Left lobe of liver (tissue), 2 donors: ENCODE measurements at places on chromosomes 3 and 15. TPM values are rescaled to one million over a fixed set of nuclear protein-coding genes. Genes with fewer than 3 reads are reported as not detected.
A peak's percentile ranks its signal among the peaks of the same experiment; 100 is the strongest.

DNA sequence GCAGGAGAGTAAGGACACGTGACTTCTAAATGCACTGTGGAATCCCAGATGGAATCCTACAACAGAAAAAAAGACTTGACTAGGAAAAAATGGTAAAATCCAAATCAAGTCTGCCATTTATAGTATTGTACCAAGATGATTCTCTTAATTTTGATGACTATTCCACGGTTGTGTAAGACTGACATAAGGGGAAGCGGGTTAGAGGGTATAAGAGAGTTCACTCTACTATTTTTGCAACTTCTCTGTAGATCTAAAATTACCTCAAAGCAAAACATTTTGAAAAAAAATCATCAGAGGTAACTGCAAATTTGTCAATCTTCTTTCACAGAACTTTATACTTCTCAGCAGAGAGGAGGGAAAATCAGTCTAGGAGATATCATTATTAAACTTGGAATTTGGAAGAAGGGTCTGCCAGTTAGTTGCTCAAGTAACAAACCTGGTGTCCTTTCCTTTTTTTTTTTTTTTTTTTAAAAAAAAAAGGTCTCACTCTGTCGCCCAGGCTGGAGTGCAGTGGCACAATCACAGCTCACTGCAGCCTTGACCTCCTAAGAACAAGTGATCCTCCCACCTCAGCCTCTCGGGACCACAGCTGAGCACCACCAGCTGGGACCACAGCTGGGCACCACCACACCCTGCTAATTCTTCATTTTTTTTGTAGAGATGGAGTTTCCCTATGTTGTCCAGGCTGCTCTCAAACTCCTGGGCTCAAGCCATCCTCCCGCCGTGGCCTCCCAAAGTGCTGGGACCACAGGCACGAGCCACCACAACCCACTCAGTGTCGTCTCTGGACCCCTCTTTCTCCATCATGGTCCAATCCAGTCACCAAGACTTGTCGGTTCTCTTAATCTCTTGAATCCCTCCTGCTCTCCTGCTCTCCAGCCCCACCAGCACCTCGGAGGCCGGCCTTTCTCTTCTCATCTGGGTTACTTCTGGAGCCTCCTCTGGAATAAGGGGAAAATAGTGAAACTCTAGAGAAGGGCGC is 14.9 kb upstream of the HES1 start:
- no peak for DNase-seq

GRCh38 chr3:18987862-18988447 is 160.4 kb upstream of the KCNH8 start:
- no peak for DNase-seq

- DNase-seq = no peak
These were observed 18.3 kb downstream of the THBS1 start for GRCh38 chr15:39598958-39599845.

GRCh38 chr3:13762906-13763305 is 117.0 kb downstream of the WNT7A start:
- no peak for DNase-seq

- DNase-seq = no peak
These were observed 105.9 kb downstream of the TPRG1 start for GRCh38 chr3:189277711-189278110.

GRCh38 chr15:51244423-51244869 is 94.0 kb downstream of the CYP19A1 start:
- no peak for DNase-seq

GRCh38 chr15:74620636-74621545 is 5.3 kb downstream of the CLK3 start:
- peak; percentile 93 for DNase-seq

DNA sequence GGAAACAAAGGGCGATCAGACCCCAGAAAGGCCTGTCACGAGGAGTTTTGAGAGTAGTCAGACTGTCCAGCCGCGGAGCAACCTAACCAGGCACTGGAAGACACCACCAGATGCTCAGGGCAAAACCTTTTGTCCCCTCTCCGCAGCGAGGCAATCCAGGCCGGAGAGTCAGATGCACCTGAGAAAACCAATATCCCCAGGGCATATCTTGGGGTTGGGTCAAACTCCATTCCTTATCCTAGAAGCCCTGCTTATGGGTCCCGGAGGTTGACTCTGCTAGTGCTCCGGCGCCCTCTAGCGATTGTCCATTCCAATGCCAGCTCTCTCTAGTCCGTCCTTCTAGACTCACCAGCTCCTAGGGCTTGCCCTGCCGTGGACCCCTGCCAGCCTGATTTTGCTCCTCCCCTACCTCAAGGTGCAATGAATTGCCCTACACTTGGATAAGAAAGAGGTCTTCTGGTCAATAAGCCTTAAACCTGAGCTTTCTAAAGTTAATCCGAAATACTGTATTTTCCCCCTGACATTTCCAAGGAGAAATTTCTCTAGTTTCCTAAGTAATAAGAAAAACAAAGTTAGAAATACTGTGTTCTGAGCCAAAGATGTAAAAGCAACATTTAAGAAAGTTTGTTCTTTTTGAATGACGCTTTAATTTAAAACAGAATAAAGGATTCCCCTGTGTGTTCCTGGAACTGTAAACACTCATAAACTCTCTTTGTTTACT is 5.5 kb downstream of the CPNE4 start:
- DNase-seq = peak; percentile 75

DNA sequence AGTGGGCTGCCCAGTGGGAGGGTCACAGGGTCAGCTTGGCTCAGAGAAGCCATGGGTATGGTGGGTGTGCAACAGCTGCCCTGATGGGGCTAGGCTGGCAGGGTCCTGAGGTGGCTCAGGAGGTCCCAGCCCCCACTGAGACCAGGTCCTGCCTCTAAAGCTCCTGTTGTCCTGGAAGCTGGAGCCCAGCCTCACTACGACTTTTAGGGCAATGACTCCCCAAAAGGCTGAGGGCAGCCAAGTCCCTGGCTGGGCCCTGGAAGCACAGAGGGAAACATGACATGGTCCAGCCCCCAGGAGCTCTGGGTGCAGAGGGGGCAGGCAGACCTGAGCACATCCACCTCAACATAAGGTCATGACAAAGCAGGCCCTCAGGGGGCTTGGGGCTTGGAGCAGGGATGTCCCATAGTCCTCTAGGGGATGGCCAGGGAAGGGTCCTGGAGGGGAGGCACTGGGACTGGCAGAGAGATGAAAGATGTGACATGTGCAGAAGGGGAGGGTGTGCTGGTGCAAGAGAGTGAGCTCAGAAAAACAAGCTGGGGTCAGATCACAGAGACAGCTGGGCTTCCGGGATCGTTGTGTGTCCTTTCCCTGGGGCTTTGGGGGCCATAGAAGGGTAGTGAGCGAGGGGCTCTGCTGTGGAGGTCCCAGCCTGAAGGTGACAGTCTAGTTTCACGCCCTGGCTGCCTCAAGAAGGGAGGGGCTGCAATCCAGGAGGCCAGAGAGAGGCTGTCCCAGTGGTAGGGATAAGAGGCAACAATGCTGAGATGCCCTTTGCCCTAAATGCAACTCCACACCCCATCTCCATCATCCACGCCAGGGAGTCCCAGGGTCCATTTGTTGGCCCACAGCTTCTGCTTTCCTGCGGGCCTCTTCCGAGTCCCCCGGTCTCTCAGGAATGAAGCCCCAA is 639 bp upstream of the ITIH3 start:
- no peak for DNase-seq

- DNase-seq = no peak
These were observed 214.2 kb downstream of the NAALADL2 start for GRCh38 chr3:175073219-175073905.

DNA sequence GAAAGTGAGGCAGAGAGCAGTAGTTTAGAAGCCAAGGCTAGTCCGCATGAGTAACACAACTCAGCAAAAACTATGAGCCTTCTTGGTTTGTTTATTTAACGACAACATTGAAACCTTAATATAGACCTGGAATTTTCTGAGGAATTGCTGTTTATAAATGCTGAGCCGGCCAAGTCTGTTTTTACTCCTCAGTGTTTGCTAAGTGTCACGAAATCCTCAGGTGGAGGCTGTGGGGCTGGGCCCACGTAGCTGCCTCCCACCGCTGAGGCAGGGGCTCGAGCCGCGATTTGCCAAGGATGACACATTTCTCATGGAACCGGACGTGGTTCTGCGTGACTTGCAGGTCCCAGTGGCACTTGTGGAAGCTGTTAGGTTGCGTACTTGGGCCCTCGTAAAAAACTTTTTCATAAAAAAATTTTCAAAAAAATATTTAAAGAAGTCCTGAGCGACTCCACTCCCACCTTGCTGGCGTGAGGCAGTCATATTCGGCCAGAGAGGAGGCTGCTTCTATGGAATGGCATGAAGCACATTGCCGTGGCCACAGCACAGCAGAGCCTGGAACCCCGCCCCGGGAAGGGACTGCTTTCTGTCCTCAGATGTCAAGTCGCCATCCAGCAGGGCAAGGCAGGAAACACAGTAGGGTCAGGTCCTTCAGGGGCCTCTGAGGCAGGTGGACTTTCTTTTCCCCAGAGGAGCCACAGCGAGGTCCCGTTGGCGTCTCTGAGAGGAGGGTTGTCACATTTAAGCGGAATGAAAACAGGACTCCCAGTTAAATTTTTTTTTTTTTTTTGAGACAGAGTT is 64.8 kb upstream of the PCSK6 start:
- DNase-seq = no peak

- no peak for DNase-seq
These were observed 203.0 kb downstream of the ABHD5 start for GRCh38 chr3:43893727-43894126.

DNA sequence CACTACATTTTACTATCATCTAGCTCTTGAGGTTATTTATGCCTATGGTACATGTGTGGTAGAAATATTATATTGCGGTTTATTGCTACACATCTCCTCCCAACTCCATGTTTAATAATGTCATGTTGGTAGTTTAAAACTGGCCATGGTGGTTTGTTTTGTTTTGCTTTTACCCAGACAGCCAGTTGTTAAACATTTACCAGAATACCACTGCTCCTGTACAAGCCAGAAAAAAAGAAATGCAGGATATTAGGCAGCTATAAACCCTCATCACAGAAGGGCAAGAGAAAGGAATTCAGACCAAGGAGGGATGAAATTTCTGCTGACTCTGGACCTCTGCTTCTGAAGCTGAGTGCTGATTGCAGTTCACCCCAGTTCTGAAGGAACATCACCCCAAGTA is 451.8 kb upstream of the IL12A start:
- DNase-seq = no peak

DNA sequence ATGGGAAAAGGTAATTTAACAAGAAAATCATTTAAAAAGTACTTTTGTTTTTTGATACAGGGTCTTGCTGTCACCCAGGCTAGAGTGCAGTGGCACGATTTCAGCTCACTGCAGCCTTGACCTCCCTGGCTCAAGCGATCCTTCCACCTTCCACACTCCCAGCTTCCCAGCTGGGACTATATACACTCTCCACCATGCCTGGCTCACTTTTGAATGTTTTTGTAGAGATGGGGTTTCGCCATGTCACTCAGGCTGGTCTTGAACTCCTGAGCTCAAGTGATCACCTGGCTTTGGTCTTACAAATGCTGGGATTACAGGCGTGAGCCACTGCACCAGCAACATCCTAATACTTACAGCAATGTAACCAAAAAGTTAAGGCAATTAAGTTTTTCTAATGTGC is 3.5 kb upstream of the ZBTB11 start:
- no peak for DNase-seq

- no peak for DNase-seq
These were observed 7.1 kb downstream of the RMDN3 start for GRCh38 chr15:40747685-40748631.

GRCh38 chr15:68382286-68383007 is 49.5 kb downstream of the ITGA11 start:
- peak; percentile 16 for DNase-seq

DNA sequence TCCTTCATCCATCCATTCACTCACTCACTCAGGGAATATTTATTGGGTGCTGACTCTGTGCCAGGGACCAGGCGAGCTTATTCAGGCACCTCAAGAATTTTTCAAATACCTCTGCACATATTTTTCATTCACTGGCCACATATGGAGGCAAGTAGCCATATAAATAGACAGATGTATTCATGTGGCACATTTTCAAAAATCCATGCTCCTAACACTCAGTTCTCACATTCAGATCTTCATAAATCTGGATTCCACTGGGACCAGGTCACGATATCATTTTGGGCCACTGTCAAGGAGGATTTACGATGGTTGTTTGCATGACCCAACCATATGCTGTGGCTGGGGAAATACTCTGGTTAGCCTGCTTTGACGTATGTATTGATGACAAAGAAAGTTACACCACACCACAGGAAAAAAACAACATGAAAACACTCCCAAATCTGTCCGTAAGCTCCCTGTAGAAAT is 241.8 kb upstream of the LRTM1 start:
- no peak for DNase-seq

- DNase-seq = no peak
These were observed 441.1 kb upstream of the MDFIC2 start for GRCh38 chr3:70753572-70753971.

GRCh38 chr3:14418296-14419250 is 16.2 kb downstream of the SLC6A6 start:
- DNase-seq = no peak

DNA sequence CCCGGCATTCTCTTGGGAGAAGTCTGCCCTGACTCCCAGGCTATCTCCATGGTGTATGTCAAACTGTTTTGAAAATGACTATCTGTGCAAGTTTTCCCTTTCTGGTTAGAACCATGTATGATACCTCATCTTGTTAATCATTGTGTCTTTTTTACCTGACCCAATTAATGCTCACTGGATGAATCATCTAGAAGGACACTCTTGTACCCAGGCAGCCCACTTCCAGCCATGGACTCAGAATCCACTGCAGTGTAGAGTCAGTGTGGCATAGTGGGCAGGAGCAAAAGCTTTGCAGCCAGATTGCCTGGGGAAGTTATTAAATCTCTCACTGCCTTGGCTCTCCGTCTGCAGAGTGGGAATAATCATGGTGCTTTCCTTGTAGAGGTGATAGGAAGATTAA is 1.2 kb downstream of the FAM3D start:
- DNase-seq = no peak

DNA sequence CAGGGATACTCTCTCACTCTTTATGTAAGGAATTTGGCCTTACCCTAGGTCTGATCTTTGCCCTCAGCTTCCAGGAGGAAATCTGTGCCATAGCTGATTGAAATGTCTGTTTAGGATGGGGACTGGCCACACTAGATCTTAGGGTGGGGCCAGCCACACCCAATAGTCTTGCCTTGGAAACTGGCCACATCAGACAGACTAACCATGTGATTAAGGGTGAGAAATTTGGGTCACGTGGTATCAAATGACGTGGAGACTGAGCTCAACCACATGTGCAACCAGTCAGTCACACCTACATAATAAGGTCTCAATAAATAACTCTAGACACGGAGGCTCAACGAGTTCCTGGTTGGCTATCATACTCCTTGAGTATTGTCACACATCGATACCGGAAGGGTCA is 113.5 kb downstream of the CNTN3 start:
- DNase-seq = no peak

- no peak for DNase-seq
These were observed 165.5 kb downstream of the IL5RA start for GRCh38 chr3:2944628-2945027.

Gene EPHA6
- not detected for total RNA-seq

Gene ROBO2
- total RNA-seq = 0.20 TPM

Gene SLC6A11
- 0.13 TPM for total RNA-seq

Gene BCHE
- total RNA-seq = 38.3 TPM

Gene ZKSCAN7
- total RNA-seq = 2.2 TPM

Gene GOLGA6L1
- total RNA-seq = not detected

Gene CYP1A1
- 1.6 TPM for total RNA-seq

Gene CACNA2D3
- total RNA-seq = 0.10 TPM

Gene SLC41A3
- total RNA-seq = 15.7 TPM

Gene RAB6B
- total RNA-seq = 0.35 TPM

Gene ACKR4
- total RNA-seq = not detected

Gene HACD2
- 24.5 TPM for total RNA-seq
